Left ventricle myocardium inferior (tissue), 1 donor: ENCODE measurements at places on chromosomes 4 and X.

DNA sequence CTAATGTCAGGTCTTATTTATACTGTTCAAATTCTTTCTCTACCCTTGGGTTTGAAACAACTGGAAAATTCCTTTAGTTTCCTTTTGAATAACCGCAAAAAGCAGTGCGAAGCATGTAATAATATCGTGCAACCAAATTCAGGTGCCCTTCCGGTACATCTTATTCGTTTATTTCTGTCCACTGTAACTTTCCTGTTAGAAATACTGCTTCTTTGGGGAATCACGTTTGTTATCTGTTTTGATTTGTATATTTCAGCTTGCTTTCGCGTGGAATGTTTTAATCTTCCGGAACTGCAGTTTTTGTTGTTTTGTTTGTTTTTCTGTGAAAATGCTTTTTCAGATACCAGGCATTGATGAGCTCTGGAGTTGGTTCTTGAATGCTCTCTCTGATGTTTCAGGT lies 85.7 kb upstream of the HPRT1 start:
- peak overlapping the region; percentile 84 for H3K4me3 ChIP-seq
- no peaks in the 10 kb centered on the region for H3K36me3 ChIP-seq
- peak overlapping the region; percentile 90 for H3K27ac ChIP-seq
- H3K4me1 ChIP-seq: peaks cover 20% of the 10 kb centered on the region

DNA sequence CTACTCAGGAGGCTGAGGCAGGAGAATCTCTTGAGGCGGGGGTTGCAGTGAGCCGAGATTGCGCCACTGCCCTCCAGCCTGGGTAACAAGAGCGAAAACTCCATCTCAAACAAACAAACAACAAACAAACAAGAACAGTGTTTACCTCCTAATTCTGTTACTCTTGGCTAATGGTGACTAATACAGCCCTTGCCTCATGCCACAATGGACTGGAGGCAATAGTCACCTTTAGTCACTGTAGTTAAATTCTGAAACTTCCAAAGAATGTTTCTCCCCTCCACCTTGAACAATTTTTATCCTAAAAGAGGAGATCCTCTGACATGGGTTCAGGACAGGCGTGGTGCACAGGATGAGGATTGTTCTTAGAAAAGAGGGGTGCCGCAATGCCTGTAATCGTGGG lies 241.2 kb upstream of the CTSO start:
- H3K36me3 ChIP-seq: no peaks in the 10 kb centered on the region
- no peaks in the 10 kb centered on the region for H3K4me1 ChIP-seq
- H3K4me3 ChIP-seq: no peak overlapping the region
- H3K27ac ChIP-seq: no peak overlapping the region

GRCh38 chrX:12984603-12985319 lies 9.9 kb downstream of the TMSB4X start:
- no peak for DNase-seq
- H3K27ac ChIP-seq: no peak overlapping the region
- no peak overlapping the region for H3K4me3 ChIP-seq
- no peaks in the 10 kb centered on the region for H3K36me3 ChIP-seq
- H3K4me1 ChIP-seq: peaks cover 16% of the 10 kb centered on the region
- H3K27me3 ChIP-seq: no peaks in the 10 kb centered on the region

DNA sequence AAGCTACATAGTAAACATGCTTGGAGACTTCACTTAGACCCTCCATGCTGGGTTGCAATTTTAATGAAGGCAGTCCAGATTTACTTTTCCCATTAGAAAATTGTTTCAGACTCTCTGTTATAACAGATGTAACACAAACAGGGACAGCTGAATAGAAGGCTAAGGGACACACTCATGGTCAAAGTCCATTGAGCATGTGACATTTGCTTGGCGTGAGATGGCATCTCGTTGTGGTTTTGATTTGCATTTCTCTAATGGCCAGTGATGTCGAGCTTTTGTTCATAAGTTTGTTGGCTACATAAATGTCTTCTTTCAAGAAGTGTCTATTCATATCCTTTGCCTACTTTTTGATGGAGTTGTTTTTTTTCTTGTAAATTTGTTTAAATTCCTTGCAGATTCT lies 358.2 kb upstream of the CLNK start:
- DNase-seq: no peak
- H3K27me3 ChIP-seq: no peaks in the 10 kb centered on the region
- no peaks in the 10 kb centered on the region for H3K36me3 ChIP-seq
- no peak overlapping the region for H3K4me3 ChIP-seq
- H3K27ac ChIP-seq: no peak overlapping the region

DNA sequence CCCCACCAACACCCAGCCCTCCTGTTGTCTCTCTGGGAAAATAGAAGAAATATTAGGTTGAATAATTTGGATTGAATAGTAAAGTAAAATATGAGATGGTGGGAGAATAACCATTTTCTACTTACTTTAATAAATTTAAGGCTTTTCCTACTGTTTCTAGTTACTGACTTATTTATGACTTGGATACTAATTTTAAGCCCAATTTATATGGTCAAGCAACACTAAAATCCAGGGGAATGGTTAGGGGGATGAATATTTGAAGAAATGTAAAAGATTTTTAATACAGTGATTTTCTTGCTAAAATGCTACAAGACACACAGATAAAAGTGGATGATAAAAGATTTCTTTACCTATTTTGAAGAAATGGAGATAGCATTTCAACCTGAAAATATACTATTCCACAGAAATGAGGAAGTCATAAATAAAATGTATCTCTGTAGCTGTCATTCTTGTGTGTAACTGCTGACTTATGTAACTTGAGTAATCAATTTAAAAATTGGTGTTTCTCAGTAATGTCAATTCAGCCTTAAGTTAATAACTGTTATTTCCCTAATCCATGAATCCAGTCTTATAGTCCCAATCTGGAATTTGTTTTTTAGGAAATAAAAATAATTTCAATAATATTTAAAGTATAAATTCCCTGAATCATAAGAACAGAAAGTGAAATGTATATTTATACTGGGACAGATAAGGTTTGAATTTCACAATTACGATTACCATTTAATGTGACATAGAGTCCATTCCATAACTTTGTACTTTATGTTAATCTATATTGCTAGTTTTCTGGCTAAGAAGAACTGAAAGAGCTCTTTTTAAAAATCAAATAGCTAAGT lies 24.3 kb upstream of the IL2 start:
- H3K36me3 ChIP-seq: no peaks in the 10 kb centered on the region
- no peaks in the 10 kb centered on the region for H3K4me1 ChIP-seq
- DNase-seq: no peak
- H3K27ac ChIP-seq: no peak overlapping the region
- no peaks in the 10 kb centered on the region for H3K27me3 ChIP-seq
- no peak overlapping the region for H3K4me3 ChIP-seq
